ENCODE measurements at places on chromosomes 2 and 18.

DNA sequence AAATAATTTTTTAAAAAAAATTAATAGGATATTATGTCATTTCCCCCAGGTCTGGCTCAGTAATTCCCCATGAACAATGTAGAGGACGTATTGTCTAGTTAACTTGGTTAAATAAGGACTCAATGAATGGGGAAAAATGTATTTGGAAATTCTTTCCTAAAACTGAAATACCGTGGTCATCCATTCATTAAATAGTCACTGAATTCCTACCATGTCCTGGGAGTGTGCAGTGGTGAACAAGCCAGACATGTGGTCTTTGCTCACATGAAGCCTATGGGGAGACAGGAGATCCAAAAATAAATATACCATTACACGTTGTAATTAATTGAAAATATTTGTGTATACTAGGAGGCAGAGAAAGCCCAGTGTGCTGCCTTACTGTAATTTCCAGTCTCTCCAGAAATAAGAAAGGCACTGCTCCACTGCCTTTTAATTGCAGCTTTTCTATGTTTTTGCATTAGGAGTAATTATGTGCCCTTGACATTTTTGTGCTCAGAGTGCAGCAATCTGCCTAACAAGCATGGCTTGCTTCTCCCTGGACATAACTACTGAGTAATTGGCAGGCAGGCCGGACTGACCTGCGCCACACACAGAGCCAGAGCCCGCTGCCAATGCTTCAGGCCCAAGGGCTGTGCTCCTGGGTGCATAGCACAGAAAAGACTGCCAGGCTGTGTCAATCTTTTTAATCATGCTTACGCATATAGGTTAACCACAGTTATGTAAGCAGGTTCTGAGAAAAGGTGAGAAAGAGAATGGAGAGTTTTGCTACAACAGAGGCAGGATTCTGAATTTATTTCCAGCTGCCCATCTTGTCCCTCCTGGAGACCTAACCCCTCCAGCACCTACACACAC is 22.2 kb upstream of the TTC39C start:
- no peak for DNase-seq

- DNase-seq, result no peak
Measured at GRCh38 chr18:13630716-13631268, 95.6 kb downstream of the FAM210A start.

GRCh38 chr18:59898609-59899297 is 1.0 kb upstream of the PMAIP1 start:
- DNase-seq, result no peak

GRCh38 chr2:24457696-24458386 is 33.2 kb upstream of the NCOA1 start:
- DNase-seq, result no peak

- no peak for DNase-seq
Measured at GRCh38 chr18:59067873-59068272, 71.8 kb upstream of the SEC11C start.

- no peak for DNase-seq
Measured at GRCh38 chr18:59877361-59877760, 22.4 kb upstream of the PMAIP1 start.

GRCh38 chr2:197626965-197627625 is 48.3 kb downstream of the RFTN2 start:
- DNase-seq, result no peak

- DNase-seq, result no peak
Measured at GRCh38 chr2:58521803-58522554, 280.9 kb upstream of the FANCL start.

DNA sequence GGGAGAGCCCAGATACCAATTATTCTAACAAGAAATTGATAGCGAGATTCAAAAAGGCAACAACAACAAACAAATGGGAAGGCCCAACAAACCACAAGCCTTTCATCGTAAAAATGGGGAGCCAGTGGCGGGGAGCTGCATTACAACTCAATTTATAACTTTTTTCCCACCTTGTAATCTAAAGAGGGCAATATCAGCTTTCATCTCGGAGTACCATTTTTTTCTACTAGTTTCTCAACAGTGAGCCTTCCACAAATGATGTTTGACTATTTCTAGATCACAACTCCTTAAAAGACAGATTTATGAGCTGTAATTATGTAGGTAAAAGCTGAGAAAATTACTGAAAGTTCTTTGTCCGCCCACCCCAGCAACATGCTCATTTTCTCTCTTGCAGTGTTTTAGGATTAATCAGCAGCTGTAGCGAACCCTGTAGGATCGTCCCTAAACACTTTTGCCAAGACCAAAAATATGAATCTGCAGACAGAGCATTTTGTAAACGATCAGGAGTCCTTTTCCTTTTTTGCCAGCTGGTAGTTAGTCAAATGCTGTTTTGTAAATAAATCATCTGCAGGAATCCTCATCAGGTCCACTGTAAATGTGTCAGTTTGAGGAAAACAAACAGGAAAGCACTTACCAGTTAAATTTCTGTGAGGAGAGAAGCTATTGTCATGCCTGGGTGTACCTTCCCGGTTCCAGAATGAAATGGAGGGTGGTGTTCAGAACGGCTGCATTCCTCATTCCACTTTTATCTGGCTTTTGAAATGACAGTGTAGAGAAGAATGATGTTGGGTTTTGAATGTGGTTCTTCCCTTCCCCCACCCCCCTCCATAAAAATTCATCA is 53.2 kb downstream of the EEF1B2 start:
- DNase-seq, result peak; percentile 23

- no peak for DNase-seq
Measured at GRCh38 chr2:121999264-121999663, 243.8 kb downstream of the TSN start.

- no peak for DNase-seq
Measured at GRCh38 chr18:13382366-13382953, 163.9 kb downstream of the LDLRAD4 start.

- no peak for DNase-seq
Measured at GRCh38 chr18:47901624-47902362, 28.7 kb downstream of the SMAD2 start.

- no peak for DNase-seq
Measured at GRCh38 chr18:1014509-1014908, 109.8 kb downstream of the ADCYAP1 start.

- no peak for DNase-seq
Measured at GRCh38 chr2:170974304-170974993, 45.4 kb downstream of the GORASP2 start.

GRCh38 chr2:206275312-206276055 is 1.0 kb downstream of the ZDBF2 start:
- no peak for DNase-seq

DNA sequence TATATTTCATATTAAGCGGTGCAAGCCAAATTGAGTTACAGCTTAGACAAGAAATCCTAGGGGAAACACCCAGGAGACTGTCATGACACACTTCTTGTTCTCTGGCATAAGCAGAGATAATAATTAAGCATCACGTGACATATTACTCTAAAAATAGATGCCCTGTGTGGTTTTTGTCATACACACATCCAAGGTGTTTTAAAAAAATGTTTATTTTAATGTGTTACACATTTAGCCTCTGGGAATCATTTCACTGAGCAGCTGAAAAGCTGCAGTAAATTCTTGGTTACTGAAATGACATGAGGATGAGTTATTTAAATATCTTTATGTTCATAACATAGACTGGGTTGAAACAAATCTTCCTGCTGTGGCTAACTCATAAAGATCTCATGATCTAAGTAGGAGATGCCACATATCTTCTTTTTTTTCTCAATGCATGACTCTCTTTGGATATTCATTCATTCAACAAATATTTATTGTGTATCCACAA is 38.0 kb upstream of the ERMN start:
- DNase-seq, result no peak

DNA sequence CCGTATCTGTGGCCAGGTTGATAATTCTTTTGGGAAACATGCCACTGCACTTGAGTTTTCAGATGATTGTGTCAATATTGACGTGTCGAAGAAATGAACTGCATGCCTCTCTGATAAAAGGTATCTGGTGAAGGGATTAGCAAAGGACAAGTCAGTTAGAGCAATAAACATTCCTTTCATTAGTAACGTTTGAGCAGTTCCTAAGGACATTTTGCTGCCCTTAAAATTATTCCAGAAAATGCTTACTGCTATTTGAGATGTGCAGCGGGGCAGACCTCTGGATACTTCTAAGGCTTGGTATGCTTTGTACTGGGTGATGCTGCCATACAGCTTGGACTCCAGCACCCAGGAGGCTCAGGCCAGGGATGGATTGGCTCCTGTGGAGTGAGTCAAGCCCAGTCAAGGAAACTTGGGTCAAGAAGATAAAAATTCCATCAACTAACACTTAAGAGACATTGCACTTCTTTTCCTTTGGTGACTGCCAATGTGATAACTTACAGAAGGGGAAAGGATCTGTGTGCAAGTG is 166.7 kb downstream of the FHOD3 start:
- DNase-seq, result no peak

DNA sequence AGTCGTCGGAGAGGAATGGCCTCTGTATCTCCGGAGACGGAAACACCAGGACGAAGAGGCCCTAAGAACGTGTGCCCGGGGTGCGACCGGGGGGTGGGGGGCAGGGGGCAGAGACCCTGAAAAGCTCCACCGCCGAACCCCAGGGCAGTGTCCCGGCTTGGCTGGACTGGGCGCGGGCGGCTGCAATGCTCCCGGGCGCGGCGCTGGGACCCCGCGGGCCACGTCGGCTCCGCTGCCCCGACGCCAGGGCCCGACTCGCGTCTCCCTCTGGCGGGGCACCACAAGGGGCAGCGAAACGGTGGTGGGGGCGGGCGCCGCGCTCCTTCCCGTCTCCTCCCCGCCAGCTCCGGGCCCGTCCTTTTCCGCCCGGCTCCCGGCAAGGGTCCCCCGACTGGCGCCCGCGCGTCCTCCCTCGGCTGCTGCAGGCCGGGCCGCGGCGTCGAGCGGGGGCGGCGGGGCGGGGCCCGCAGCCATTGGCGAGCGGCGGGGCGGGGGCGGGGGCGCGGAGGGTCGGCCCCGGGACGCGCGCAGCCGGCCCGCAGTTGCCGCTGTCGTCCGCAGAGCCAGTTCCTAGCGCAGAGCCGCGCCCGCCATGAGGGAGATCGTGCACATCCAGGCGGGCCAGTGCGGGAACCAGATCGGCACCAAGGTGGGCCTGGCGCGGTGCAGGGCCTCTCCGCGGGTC is at the start of gene TUBB6:
Gene TUBB6, plus strand, starts transcription at position 541 of the 685 bp plus-strand sequence. Its CDS starts 52 bp downstream, at position 593.
- DNase-seq, result no peak

GRCh38 chr2:33395655-33396249 is 80.7 kb upstream of the RASGRP3 start:
- no peak for DNase-seq

GRCh38 chr2:240377366-240377765 is 58.1 kb upstream of the GPC1 start:
- DNase-seq, result no peak

GRCh38 chr2:225466891-225467604 is 67.5 kb downstream of the NYAP2 start:
- DNase-seq, result no peak

GRCh38 chr2:23429036-23429435 is 44.1 kb downstream of the KLHL29 start:
- no peak for DNase-seq

DNA sequence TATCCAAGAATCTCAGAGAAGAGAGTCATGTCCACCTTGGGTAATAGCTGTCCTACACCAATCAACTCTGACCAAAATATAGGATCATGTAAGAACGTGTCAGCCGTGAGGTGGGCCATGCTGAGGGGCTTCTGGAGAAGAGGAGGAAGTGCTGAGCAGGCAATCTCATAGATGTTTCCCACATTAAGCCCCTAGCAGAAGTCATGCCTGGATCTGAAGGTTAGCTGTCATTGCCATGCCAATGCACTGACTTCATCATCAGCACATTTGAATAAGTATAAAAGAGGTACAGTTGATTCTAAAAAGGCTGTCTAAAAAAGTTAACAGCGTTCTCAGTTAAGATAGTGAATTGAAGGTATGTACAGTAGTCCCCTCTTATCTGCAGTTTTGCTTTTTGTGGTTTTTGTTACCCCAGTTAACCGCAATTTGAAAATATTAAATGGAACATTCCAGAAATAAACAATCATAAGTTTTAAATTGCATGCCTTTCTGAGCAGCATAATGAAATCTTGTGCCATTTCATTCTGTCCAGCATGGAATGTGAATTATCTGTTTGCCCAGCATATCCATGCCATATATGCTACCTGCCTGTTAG is 67.2 kb upstream of the TMEM17 start:
- DNase-seq, result no peak

DNA sequence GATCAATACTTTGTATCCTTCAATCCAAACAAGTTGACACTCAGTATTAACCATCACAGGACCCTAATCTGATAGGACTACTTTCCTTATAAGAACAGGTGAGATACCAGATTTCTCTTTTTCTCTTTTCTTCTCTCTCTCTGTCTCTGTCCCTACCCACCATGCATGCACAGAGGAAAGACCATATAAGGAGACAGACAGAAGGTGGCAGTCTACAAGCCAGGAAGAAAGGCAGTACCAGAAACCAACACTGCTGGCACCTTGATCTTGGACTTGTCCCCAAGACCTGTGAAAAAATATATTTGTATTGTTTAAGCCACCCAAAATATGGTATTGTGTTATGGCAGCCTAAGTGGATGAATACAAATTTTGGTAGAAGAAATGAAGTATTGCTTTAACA is 156.2 kb upstream of the KCNH7 start:
- DNase-seq, result no peak

DNA sequence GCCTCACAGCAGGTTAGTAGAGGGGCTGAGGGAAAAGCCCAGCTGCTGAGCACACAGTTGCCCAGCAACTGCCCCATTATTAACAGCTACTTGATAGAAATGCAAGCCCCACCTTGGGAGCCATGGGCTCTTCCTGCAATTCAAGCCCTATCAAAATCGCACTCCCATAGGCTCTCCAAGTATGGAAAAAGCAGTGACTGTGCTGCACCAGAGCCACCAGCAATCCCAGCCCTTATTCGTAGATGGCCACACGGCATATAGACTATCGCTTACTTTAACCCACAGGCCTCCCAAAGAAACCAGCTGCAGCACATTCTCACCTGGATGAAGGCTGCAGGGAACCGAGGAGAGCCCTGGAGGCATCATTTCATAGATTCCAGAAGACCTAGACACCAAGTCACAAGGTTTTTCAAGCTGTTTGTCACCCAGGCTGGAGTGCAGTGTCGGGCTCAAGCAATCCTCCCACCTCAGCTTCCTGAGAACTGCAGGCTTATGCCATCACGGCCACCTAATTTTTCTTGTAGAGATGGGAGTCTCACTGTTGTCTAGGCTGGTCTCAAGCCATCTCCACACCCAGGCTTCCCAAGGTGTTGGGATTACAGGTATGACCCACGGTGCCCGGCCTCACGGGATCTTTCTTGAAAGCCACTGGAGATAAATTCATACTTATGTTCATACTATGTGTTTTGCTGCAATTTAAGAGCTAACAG is 11.3 kb downstream of the NCL start:
- no peak for DNase-seq
